ENCODE measurements at places on chromosomes 1 and 21.

DNA sequence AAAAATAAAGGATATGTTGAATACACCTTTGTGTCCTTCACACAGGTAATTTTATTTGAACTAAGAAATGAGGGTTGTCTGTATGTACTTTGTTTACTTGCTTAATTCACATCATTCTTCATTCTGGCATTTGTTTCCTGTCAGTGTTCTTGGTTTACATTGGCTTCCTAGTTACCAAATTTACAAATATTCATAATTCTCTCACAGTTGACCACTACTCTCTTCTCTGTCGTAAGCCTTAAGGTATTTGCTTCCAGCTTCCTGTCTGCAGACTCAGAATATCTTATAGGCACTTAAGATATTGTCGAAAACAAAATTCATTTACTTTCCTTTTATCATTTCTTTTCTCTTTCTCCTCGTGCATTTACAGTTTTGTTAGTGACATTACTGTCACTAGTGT, 15.9 kb downstream of the RNPC3 start:
- DNase-seq, result no peak

DNA sequence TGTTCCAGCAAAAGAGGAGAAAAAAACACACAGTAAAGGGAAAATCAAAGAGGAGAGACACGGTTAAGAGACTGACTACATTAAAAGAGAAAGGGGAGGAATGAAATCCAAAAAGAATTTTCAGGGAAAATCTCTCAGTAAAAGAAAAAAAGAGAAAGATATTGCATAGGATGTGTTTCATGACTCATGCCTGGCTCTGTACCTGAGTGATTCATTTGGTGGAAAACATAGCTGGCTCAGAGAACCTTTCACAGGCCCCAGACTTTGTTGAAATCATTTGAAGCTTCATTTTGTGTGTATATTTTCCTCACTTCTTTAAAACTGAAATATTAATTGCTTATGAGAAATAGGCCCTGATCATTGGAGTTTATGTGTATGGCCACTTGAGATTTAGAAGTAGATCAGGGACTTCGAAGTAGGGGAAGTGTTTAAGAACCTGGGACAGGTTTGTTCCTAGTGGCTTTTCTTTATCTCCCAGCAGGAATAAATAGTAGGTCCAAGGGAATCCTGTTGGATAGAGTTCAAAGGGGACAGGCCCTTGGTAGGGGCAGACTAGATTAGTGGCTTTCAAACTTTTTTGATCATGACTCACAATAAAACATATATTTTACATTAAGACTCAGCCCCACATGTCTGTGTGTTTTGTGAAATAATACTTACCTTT, 239.1 kb upstream of the SGIP1 start:
- DNase-seq, result no peak

GRCh38 chr1:88571506-88571905, 112.6 kb upstream of the PKN2 start:
- DNase-seq, result no peak

DNA sequence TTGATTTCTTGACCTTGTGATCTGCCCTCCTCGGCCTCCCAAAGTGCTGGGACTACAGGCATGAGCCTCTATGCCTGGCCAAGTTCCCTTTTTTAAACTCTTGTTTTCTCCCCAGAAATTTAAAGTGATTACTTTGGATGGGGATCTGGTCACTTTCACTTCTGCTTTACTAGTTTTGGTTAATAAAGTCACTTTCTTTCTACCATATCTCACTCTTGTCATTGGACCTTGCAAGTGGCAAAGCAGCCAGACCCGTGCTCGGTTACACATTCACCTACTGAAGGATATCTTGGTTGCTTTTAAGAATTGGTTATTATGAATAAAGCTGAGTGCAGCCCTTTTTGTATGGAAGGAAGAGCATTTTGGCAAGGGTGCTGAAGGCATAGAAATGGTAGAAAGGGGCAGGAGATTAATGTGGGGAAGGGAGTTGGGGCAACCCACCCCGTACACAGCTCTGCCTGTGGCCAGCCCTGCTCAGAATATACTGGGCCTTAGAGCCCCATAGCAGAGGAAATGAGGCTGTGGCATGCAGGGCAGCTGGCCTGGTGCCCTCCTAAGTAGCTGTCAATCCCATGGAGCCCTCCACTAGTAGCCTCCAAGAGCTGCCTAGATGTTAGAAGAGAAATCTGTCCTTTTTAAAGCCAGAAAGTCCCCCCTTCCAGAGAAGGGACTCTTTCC, 40.7 kb downstream of the CD2 start:
- DNase-seq, result no peak

GRCh38 chr1:31587720-31588423, 11.6 kb downstream of the TINAGL1 start:
- DNase-seq, result peak; percentile 75

DNA sequence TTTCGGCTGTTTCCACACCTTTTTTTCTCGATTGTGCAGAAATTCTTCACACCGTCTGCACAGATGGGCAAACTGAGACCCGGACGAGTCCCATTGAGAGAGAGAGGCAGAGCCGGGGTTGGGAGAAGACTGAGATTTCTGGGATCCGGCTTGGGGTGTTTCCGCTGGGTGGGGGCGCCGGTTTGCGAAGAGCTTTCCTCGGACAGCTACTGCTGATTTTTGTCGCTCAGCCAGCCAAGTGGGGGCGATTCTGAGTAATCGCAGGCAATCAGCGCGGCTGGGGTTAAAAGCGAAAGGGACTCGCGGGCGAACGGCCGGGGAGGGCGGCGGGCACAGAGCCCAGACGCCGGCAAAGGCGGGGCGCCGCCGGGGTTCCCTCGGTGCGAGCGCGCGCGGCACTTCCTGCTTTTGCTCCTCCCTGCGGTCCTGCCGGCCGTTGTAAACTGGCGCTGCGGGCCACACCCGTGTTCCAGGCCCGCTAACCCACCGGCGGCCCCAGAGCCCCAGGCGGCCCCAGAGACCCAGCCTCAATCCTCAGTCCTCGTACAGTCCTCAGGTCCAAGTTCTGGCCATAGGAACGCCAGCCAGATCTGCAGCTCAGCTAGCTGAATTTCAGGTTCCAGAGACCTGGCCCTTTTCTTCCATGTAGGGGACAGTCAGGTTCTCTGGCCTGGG, 32.4 kb upstream of the JUN start:
- DNase-seq, result peak; percentile 92

DNA sequence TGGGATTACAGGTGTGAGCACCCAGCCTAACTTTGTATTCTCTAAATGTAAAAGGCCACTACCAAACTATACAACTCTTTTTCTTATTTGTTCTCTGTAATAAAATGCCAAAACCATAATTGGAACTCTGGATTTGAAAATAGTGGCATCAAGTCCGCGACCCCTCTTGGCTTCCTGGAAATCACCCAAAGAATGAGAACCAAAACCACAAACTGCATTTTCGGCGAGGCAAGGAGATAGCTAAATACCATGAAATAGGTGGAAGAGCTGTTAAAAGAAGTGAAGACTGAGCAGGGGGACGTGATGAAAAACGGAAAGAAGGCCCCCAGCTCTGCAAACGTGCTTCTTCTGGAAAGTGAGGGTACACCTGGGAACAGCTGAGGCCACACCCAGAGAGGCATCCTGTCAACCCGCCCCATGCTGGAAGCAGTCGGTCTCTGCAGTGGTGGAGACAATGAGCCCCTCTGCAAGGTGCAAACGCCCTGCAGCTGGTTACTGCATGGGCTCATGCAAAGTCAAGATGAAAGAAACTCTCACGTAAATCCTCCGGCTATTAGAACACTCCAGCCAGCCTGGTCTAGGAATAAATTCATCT, 22.5 kb downstream of the VPS26C start:
- DNase-seq, result no peak

GRCh38 chr21:35198982-35199732, 150.1 kb upstream of the RUNX1 start:
- no peak for DNase-seq

DNA sequence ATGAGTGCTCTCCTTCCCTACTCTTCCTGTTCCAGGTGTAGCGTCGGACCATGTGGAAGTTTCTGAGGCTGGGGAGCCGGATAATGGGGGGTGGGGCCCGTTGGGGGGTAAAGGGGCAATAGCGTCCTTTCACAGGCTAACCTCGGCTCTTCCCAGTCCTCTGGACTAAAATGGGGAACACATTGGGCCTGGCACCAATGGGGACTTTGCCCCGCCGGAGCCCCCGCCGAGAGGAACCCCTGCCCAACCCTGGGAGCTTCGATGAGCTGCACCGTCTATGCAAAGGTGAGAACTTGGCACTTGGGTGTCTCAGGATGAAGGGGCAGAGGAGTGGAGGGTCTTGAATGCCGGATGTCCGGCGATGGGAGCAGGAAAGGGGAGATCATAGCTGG, 456 bp downstream of the TOMM40L start:
- no peak for DNase-seq

DNA sequence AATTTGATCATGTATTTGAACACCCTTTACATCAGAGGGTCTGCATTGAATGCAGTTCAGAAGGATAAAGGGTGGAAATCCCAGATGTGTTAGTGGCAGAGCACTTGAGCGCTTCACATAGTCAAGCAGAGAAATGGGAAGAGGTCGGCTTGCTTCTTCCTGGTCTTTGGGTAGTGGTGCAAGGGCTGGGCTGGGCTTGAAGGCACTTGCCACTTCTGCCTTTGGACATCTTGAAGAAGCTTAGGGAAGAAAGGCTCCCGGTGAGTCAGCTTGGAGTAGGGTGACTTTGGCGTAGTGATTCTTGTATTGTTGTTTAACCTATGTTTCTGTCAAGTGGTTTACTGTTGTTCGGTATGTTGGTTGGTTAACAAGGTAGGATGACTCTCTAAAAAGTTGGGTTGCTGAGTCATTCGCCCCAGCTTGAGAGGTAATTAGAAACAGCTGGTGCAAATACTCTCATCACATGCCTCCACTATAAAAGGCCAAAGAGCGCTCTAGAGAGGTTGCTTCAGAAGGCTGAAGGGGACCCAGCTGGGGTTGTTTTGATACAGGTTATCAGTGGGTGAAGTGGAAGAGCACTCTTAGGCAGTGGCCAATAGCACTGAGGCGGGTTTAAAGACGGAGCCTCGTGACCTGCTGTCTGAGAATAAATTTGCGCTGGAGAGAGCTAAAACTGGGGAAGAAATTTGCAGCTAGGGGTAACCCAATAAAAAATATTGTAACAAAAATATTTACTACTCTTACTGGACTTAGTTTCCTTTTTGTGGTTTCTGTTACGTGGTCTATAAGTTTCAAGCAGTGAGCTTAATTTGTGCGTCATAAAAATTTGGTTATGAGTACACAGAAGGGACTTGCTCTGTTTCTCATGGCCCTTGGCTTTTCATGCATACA, 1.4 kb downstream of the BACH1 start:
- DNase-seq, result peak; percentile 49

GRCh38 chr1:205304695-205305070, 16.9 kb downstream of the NUAK2 start:
- DNase-seq, result no peak

DNA sequence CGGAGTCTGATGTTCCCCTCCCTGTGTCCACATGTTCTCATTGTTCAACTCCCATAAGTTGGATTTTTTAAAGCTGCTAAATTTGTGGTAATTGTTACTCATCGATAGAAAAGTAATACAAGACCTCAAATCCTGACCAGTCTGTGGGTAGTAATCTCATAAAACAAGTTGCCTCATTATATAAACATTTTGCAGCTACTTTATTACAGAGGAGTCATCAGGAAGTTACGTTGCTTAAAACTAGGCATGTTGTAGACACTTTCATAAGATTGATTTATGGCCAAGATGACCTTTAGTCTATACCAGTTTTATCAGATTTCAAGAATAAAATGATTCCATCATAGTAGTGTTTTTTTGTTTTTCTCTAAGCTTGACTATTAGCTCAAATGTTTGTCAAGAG, 208.8 kb downstream of the GIPC2 start:
- no peak for DNase-seq

DNA sequence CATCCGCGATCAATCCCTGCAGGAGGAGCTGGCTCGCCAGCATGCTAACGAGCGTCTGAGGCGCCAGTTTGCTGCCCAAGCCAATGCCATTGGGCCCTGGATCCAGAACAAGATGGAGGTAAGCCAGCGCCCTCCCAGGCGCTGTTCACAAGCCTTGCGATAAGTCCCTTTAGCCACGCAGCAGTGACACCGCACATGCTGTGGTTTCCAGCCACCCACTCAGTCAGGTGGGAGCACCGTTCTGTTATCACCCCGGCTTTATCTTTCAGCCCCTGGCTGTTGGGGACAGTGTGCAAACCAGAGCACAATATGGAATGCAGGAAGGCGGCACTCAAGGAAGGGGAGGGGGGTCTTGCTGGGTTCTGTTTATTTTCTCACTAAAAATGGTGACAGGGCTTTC, 41.1 kb upstream of the MTR start:
- no peak for DNase-seq

All from testis (tissue), 5 donors.